Stimulated activated CD8-positive, alpha-beta memory T cell treated with anti-CD3 and anti-CD28 coated beads, Interleukin-4, amount 100 ng/mL, for 1 hour (primary cell): ENCODE measurements at places on chromosomes 11 and 22.

GRCh38 chr11:33891714-33892327 lies at the start of gene LMO2:
TSS of gene LMO2 (minus strand) at chr11:33892076. CDS start at chr11:33869716, 22,360 bp downstream.
- DNase-seq, result no peak

DNA sequence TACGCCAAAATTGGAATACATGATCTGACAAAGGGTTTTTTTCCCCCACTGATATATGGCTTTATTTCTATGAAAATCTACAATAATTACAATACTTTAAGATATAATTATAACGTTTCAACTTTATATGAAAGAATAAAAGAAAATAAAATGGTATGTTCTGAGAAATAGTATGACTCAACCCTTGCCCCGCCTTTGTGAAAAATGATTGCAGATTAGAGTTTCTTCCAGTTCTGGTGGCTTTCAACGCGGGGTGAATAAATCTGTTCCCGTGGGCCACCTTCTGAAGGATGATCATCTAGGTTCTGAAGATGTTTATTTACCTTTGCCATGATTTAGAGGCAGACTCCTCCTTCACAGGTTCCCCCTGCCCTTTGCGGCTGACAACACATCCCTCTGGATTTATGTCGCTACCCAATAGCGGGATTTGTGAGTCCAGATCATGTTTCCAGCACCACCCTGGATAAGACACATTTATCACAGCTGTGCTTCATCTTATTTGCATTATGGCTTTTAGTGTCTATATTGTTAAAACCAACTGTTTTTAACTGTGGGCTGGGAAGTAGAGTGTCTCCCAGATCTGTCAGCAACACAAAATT lies 607.0 kb upstream of the KIRREL3 start:
- DNase-seq, result no peak

DNA sequence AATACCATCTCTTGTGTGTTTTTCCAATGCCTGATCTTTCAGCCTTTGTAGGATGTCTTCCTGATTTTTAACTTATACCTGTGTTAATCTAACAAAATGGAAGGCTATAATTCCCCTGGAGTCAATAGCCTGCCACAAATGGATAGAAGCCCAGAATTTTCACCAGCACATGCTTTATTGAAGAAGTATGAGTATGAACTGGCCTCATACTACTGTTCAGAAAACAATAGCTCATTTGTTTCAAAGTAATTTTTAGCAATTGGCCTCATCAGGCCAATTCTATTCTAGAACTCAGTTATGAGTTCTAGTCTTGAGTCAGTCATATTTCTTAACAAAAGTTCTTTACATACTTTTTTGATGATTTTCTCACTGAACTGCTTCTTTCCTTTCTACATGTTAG lies 40.6 kb upstream of the SLC37A2 start:
- no peak for DNase-seq

DNA sequence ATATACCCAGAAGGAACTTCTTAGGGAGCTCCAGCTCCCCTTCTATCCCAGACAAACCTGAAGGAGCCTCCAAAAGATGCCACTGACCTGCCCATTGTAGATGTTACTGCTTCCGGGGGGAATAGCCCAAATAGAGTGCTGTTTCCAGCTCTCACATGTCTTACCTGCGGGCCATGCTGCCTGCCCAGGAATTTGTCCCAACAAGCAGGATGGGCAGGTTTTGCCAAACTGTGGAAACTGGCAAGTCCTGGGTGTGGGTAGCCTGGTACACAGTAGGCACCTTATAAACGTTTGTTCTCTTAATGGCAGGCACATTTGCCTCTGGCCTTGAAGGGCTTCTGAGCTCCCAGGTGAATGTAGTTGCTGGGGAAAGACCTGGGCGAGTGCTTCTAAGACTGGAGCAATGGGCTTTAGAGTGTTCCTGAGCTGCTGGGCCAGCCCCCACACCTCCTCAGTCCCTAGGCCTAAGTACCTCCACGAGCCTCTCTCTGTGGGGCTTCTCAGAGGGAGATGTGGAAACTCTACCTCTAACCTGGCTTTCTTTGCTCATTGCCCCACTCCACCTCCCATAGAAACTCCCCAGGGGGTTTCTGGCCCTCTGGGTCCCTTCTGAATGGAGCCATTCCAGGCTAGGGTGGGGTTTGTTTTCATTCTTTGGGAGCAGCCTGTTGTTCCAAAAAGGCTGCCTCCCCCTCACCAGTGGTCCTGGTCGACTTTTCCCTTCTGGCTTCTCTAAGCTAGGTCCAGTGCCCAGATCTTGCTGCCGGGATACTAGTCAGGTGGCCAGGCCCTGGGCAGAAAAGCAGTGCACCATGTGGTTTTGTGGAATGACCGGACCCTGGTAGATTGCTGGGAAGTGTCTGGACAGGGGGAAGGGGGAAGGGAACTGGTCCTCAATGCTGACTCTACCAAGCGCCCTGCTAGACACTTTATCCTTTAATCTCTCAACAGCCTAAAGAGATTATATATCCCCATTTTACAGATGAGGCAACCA lies 37.2 kb downstream of the LIMK2 start:
- DNase-seq, result no peak

DNA sequence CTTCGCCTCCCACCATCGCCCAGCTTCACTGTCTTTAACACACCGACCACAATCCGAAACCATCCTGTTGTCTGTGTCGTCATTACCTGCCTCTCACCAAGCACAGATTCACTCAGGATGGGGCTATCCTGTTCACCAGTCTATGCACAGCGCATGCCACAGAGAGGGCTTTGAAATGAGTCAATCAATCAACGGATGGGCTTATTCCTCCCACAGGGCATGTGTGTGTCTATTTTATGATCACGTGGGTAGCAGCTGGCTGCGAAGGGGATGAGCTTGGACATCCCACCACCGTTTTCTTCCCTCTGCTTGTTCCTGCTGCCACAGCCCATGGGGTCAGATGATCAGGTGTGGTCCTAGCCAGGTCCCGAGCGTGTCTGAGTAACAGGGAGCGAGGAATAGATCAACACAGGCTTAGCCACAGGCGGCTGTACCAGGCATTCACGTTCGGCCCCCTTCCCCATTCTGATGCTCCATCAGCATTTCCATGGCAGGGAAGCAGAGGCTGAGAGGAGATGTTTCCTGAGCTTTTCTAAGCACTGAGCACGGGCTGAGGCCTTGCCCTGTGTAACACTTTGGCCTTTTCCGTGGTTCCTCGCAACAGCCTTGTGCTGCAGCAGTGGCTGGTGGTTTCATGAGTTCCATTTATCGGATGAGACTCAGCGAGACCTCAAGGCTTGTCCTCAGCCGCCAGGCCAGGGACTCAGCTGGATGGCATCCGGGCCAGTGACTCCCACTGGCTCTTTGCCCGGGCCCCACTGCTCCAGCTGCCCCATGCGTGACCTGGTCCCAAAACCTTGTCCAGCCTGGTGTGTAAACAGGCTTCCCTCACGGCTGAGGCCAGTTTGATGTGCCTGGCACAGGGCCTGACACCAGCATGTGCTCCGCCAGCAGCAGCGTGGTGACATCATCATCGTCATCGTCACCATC lies 48.1 kb upstream of the FGF3 start:
- DNase-seq, result no peak

DNA sequence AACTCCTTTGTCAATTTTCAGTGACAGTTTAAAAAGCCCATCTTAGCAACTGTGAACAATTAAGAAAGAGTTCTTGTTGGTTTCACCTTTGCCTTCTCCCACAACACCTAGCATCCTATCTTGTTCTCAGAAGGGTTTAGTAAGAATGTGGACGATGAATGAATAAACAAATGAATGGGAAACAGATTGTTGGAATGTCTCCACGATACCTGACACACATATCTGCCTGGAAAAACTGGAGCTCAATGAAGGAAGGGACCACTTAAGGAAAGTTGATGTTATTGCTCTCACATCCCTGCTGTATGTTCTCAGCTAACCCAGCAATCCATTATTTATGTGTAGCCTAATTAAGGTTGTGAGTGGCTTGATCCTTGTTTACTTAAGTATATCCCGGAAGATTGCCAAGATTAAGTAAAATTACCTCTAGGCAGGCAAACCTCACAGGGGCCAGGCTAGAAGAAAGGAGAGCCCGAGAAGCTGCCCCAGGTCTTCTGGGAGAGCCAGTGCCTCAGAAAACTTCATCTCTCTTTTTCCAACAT lies 286.4 kb downstream of the NXPE2 start:
- no peak for DNase-seq

GRCh38 chr11:36475192-36475591 lies 34.9 kb downstream of the TRAF6 start:
- DNase-seq, result no peak

GRCh38 chr11:120067438-120068113 lies 70.3 kb downstream of the TRIM29 start:
- DNase-seq, result no peak

- DNase-seq, result no peak
Measured at GRCh38 chr11:77042111-77042726, 8.0 kb downstream of the B3GNT6 start.

DNA sequence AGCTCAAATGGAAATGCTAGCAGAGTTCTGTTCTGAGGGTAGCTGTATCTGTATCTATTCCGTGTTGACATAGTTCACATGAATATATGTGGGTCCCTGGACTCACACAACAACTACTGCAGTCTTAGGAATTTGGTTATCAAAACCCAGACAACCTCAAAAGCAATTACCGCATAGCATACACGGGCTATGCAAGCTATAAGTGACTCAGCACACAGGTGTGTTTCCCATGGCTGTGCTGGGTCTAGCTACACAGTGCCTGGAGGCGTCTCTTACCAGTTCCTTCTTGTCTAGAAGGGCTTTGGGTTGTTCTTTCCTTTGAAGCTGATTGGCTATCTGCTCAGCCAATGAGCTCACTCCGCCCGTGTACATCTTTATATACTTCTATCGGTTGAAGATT lies 98.2 kb upstream of the BID start:
- no peak for DNase-seq

GRCh38 chr11:13143486-13144297 lies 133.9 kb upstream of the BMAL1 start:
- no peak for DNase-seq

- no peak for DNase-seq
Measured at GRCh38 chr11:107359701-107360100, 97.9 kb downstream of the CWF19L2 start.

DNA sequence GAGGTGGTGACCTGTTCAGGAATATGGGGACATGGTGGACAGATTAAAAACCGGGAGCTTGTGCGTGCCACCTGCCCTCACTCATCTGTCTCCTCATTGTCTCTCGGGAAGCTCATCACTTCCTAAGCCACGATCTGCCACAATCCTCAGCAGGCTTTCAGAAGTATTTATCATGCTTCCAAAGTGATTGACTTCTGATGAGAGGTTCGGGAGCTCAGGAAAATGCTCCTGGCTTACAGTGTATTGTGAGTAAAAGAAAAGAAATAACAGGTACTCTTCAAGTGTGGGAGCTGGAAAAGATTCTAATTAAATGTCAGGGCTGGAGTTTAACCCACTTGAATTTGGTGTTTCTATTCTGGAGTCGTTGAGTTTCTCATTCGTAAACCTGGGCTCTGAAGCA lies 91.9 kb upstream of the DRD2 start:
- no peak for DNase-seq

DNA sequence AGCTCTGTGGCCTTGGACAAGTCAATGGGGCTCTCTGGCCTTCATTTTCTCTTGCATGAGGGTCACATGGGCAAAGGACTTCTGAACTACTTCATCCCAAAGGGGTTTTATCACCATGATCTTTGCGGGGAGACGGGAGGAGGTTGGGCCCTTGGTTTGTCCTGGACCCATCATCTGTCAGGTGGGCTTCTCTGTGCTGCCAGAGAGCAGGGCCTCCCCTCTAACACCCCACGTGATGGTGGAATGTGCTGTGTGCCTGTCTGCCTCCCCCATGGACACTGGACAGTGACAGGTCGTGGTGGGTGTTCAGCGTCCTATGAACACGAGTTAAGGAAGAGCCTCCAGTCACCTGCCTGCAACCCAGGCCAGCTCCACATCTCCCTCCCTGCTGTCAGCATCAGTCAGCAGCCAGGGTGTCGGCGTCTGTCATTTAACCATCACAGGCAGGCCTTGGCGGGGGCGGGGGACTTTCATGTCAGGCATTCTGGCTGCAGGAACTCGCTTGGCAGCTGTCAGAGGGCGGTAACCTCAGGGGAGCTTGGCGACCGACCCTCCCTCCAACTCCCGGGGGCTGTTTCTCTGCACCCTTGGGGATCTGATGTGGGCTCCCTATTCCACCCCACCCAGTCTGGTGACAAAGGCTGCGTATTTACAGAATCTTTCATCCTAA lies 2.6 kb upstream of the SUN2 start:
- DNase-seq, result peak; percentile 48

- peak; percentile 22 for DNase-seq
Measured at GRCh38 chr22:29310863-29311339, 4.5 kb downstream of the GAS2L1 start.

DNA sequence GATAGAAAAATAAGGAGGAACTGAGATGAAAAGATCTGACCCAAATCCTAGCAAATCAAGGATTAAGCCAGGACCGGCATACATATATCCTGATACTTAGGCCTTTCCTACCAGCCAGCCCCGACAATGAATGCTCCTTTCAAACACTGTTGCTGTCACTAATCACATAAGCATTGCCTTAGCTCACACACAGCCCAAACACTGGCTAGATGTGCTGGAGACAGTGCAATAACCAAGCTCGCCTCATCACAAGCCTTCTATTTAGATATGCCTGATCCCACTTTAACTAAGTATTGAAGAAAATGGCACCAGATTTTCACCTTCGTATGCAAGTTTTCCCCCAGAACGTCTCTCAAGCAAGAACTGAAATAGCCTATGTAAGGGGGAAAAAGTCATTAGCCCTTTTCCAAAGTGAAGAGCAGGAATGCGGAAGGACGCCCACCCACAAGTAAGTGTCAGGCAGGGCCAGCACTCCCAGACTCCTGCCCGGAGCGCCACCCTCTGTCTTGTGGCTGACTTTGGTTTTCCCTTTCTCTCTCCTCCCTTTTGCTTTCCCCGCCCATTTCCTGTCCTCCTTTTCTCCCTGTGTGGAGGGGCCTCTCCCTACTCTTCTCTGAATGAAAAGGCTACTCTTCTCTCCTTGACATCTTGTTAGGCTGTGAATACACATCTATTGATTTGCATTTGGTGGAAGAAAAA lies 8.9 kb upstream of the OPCML start:
- DNase-seq, result no peak

DNA sequence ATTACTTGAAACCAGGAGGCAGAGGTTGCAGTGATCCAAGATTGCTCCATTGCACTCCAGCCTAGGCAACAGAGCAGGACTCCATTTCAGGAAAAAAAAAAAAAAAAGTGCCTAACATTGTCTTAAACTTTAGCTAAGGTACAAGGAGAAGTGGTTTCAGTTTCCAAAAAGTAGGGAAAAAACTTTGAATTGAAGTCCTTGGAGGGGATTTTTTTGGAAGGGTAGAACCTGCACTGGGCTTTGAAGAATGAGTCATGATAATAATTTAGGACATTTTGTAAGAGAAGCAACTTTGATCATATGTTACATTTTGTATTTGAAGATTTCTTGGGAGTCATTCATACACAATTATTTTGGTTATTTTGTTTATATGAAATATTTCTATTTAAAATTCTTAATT lies 31.8 kb upstream of the HIPK3 start:
- no peak for DNase-seq
